NCI-H2081 (cell line): ENCODE measurements at places on chromosomes 6 and 20.

DNA sequence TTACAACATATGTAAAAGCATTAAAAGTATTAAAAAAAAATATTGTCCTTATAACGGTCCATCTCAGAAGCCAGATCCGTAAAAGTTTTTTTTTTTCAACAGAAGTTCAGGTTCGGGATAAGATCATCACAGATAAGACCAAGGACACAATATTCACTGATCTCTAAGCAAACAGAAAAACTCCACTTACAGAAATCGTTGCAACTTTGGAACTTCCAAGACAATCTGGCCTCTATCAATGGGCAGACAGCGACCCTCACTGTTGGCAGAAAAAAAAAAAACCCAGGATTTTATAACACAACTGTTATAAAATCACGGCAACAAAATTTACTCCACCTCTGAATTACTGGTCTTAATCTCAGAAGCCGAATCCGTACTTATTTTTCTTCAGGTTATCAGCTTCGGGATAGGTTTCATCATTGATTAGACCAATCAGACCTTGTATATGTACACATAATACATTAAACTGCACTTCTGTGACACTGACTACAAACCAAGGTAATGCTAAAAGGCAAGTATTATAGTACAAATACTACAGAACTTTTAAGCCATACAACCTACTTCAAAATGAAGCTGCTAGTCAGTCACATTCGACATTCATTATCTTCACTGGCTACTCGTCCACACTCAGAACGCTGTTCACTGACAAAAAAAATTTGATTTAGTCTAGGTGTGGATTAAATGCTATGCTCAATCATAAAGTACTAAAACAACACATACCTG is 34.7 kb upstream of the SYNCRIP start:
- no peak for DNase-seq

DNA sequence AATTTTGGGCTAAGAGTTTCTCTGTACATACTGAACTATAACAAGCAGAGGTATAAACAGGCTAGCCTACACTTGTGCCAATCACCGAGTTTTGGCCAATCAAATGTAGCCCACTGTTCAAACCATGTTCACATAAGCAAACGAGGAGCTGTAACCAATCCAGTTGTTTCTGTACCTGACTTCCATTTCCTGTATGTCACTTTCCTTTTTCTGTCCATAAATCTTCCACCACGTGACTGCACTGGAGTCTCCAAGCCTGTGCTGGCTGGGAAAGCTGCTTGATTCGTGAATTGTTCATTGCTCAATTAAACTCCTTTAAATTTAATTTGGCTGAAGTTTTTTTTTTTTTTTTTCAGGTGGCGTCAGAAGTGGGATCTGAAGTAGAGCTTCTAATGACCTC is 332.9 kb downstream of the RNF144B start:
- DNase-seq: no peak

DNA sequence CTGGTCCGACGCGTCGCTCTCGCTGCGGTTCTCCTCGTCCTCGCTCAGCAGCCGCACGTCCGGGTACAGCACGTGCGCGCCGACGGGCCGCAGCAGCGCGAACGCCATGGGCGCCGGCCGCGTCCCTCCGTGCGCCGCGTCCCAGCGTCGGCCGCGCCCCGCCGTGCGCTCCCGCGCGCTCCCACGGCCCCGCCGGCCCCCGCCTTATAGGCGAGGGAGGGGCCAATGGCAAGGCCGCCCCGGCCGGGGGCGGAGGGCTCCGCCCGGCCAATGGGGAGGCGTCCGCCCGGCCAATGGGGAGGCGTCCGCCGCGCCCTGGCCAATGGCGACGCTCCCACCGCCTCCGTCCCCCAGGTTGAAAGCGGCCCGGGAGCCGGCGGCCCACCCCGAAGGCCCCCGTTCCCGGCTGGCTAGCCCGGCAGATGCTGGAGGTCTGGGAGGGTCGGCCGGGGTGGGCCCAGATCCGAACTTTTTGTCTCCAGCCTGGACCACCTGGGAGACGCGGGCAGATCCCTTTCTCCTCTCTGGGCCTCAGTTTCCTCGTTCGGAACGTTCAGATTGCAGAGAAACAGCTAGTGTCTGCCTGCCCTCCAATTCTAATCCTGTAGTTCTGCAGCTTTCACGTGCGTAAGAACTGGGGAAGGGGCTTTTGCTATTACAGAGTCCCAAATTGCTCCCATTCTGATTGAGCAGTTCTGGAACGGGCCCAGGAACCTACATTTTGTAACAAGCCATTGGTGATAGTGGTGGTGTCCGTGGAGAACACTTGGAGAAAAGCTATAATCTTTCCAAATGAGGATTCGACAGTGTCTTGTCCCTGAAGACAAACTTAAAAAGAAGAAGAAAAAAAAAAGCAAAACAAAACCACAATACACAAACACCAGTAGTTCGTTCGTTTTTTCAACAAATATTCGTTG is at the start of gene TCF15:
TSS of gene TCF15 (minus strand) at position 180 of the 917 bp plus-strand sequence. CDS start at position 108, 72 bp downstream.
- DNase-seq: peak; percentile 79

DNA sequence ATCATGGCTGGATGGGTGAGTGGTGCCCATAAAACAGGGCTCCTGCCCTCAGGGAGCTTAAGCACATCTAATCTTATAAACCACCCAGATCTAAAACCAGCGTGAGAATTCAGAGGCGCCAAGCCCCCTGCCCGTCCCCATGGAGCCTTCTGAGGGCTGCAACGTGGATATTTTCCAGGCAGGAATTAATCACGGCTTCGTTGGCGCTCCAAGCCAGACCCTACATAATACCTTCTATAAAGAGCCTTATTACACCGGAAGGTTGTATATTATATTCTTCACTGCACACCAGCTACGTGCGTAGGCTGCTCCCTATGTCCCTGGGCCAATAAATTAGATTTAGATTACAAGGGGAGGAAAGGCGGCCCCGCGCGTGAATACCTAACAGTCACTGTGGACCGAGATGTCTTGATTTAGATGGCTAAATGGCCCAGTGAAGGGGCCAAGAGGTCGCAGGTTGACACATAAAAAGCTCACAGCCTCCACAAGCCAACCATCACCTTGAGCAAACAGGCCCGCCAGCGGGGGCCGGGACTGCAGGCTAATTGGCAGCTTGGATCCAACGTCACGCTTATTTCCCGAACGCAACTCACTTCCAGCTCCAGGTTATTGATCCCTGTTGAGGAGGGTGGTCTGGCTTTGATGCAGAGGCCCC is 64.7 kb upstream of the APCDD1L start:
- DNase-seq: no peak

DNA sequence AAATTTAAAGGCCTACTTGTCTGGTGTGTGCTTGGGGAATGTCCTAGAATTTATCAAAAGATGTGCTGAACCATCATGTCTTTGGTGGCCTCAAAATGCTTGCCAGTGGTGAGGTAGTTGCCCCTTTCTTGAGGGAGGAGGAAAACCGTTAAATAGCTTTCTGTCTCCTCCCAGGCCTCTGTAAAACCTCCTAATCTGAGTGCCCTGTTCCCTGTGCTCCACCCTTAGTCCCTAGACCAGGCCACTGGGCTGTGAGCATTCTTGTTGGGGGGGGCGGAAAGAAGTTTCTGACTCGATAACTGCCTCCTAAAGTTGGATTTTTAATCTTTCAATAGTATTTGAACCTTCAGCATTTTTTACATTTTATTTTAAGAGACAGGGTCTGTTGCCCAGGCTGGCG is 23.1 kb downstream of the JARID2 start:
- DNase-seq: no peak

- DNase-seq: no peak
Measured at GRCh38 chr20:56975838-56976237, 290.6 kb downstream of the BMP7 start.

DNA sequence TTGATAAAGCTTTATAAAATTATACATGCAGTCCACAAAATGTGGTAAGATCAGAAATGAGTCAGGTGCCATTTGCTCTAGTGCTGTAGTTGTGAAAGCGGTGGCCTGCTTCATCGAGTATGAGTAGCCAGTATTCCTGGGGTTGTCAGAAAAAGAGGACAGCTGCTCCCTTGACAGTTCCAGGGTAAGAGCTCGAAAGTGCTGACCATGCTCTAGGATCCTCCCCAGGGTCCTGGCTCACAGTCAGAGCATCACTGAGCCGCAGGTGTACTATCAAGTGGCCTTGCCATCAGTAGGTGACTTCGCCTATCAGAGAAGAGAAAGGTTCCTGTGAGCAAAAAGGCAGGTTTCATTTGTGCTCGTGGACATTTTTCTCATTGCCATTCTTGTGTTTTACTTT is 3.6 kb downstream of the BTBD3 start:
- DNase-seq: peak; percentile 22

- DNase-seq: no peak
Measured at GRCh38 chr20:24359321-24360027, 110.0 kb upstream of the SYNDIG1 start.

DNA sequence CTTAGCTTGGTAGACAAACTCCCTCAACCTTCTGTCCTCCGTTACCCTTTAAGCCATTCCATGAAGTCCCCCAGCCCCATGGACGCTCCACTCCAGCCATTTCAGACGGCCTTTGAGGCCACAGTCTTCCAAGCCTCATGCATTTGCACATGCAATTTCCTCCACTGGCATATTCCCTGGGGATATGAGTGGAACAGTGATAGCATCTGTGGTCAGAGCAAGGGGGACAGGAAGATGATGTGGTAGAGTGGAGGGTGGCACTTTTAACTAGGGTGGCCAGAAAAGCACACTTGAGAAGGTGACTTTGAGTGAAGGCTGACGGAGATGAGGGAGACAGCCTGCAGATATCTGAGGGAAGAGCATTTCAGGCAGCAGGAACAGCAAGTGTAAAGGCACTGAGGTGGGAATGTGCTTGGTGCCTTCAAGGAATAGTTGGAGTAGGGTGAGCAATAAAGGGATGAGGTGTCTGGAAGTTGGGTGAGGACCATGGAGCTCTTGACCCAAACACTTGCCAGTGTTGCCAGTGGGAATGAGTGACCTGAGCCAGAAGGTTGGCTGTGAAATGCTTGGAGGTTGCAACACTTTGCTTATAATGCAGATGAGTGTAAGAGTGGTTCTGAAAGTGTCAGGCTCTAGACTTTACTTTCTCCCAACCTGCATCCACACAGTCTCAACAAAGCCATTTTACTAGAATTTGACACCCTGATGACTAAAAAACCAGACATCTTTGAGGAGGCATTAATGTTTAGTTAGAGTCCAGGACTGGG is 275.6 kb upstream of the SUPT3H start:
- no peak for DNase-seq

GRCh38 chr6:35048631-35049083 is 92.5 kb downstream of the TCP11 start:
- DNase-seq: no peak

GRCh38 chr20:53660078-53660909 is 66.7 kb upstream of the ZNF217 start:
- no peak for DNase-seq

DNA sequence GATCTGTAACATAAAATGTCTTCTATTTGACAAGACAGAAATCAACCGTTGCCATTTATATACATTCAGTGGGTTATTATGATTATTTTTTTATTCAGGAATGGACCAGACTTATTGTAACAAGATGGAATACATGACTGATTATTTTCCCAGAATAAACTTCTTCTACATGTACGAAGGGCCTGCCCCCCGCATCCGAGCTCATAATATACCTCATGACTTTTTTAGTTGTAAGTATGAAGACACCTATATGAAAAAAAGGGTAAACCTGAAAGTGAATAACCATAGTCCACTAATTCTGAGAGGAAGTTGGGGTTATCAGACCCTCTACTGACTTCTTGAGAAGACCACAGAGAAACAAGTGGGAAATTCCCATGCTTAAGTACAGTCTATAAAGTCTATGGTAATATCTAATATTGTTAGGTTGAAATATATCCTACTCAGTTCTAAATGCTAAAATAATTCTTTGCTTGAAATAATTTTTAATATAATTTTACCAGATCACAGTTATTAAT is 15.9 kb downstream of the OR2A4 start:
- no peak for DNase-seq

GRCh38 chr20:18276821-18277220 is 11.5 kb upstream of the ZNF133 start:
- DNase-seq: peak; percentile 73

DNA sequence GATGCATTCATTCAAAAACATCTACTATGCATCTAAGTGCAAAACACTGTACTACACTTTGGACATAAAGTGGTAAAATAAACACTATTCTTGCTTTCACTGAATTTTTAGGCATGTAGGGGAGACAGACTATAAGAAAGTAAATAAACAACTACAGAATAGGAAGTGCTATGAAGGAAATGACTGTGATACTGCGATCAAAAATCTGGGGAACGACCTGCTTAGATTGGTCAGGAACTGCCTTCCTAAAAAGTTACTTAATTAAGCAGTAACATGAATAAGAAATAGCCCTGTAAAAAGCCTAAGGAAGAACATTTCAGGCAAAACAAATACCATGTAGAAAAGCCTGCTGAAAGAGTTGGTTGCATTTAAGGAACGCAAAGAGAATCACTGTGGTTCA is 50.6 kb downstream of the HACE1 start:
- DNase-seq: no peak

DNA sequence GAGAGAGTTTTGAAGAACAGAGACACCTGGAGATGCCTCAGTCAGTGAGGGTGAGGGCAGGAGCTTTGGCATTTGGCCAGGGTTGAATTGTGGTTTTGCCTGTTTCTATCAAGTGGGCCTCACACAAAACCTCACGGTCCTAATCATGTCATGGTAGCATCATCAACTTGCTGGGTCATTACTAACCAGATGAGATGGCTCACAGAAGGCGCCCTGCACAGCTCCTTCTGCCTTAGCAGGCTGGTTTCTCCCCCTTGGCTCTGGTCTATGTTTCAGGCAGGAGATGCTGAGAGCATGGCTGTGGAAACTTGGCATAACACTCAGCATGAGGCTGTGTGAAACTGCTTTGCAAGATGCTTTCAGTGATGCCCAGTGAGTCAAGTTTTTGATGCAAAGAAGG is 99.3 kb downstream of the LRRC1 start:
- peak; percentile 42 for DNase-seq

DNA sequence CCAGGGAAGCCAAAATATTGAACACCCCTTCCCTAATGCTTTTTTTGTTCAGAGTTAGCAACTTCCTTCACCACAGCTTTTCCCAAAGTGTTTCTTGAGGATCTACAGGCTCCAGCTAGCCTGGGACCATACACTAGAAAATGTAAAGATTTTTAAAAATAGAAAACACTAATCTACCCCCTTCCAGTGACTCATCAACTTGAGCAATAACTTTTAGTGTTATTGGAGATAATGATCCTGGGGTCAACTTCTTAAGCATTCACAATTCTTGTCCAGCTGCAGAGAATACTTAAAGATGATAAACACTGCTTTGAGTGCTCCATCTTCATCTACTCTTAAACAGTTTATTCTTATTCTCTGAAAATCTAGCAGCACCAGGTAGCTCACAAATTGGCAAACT is 131.6 kb downstream of the COL9A1 start:
- no peak for DNase-seq

- DNase-seq: peak; percentile 66
Measured at GRCh38 chr6:13485923-13486562, 1.4 kb downstream of the GFOD1 start.

DNA sequence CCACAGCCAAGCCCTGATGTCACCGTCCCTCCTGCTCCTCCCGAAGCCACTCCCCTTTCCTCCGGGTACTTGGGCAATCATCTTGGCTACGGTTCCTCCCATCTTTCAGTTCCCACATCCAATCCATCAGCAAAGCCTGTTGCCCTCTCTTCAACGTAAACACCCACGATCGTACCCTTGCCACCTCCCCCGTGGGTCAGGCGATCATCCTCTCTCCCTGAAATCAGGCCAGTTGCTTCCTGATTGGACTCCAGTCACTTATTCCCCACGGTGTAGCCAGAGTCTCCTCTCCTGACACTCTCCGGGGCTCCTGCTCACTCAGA is 44.5 kb downstream of the SULF2 start:
- DNase-seq: no peak

GRCh38 chr6:154583546-154584188 is 73.2 kb upstream of the CNKSR3 start:
- no peak for DNase-seq

GRCh38 chr6:56399250-56399671 is 151.9 kb upstream of the COL21A1 start:
- DNase-seq: no peak

GRCh38 chr6:152975204-152975915 is 7.5 kb downstream of the FBXO5 start:
- no peak for DNase-seq
